ENCODE measurements at places on chromosomes 2 and 18. TPM values are rescaled to one million over a fixed set of nuclear protein-coding genes. Genes with fewer than 3 reads are reported as not detected.

DNA sequence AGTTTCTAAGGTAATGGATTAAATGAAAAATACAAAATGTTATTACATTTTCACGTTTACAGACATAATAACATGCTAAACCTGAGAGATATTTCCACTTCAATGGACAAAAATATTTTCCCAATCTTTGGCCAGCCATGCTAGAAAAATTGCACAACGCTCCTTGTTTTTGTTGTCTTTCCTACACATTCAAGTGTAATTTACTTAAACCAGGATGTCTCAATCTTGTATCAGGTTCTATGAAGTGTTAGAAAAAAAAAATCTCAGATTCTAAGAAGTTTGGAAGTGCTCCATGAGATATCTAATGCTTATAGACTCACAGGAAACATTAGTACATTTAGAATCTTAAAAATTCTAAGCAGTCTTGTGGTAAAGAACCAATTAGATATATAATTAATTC is 141.8 kb upstream of the SLC35G4 start:
- H3K4me3 ChIP-seq: no peak overlapping the region
- H3K36me3 ChIP-seq: no peaks in the 10 kb centered on the region
- no peaks in the 10 kb centered on the region for H3K27me3 ChIP-seq
- DNase-seq: no peak
- H3K4me1 ChIP-seq: peaks cover 22% of the 10 kb centered on the region
- H3K27ac ChIP-seq: no peak overlapping the region

DNA sequence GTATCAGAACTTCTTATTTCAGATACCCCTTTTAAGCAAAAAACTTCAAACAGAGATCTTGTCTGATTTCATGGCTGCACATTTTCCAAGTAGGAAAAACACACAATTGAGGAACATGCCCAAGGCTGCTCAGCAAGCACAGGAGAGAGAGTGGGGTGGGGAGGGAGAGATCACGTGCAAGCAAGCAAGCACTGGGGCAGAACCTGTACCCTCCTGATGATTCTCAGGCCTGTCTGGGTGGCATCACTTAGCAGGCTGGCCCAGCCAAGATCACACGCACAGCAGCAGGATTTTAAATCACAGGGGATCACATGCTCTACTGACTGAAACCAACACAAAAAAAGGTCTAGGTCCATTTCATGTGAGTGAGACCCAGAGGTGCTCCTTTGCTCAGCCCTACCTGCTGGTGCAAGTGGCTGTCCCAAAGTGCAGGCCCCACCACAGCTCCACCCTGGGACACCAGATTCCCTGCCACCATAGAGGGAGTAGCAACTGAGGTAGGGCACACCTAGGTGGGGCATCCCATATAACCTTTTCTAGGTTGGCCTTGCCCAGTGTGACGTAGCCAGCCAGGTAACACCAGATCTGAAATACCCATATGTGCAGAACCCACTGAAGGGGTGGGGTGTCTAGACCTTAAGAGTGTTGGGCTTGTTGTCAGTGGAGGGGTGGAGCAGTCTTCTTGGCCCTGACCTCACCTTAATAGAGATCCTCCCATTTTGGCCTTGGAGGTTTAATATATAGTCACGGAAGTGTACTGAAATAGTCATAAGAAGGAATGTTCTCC is 1.8 kb upstream of the LYPD6B start:
- DNase-seq: no peak
- H3K4me3 ChIP-seq: peak overlapping the region; percentile 89
- no peaks in the 10 kb centered on the region for H3K36me3 ChIP-seq
- peaks cover 4% of the 10 kb centered on the region for H3K4me1 ChIP-seq
- no peak overlapping the region for H3K27ac ChIP-seq

GRCh38 chr2:21821672-21822227 is 698.0 kb downstream of the TDRD15 start:
- no peak for DNase-seq
- no peaks in the 10 kb centered on the region for H3K36me3 ChIP-seq
- H3K4me3 ChIP-seq: no peak overlapping the region
- H3K27ac ChIP-seq: no peak overlapping the region
- H3K27me3 ChIP-seq: no peaks in the 10 kb centered on the region

DNA sequence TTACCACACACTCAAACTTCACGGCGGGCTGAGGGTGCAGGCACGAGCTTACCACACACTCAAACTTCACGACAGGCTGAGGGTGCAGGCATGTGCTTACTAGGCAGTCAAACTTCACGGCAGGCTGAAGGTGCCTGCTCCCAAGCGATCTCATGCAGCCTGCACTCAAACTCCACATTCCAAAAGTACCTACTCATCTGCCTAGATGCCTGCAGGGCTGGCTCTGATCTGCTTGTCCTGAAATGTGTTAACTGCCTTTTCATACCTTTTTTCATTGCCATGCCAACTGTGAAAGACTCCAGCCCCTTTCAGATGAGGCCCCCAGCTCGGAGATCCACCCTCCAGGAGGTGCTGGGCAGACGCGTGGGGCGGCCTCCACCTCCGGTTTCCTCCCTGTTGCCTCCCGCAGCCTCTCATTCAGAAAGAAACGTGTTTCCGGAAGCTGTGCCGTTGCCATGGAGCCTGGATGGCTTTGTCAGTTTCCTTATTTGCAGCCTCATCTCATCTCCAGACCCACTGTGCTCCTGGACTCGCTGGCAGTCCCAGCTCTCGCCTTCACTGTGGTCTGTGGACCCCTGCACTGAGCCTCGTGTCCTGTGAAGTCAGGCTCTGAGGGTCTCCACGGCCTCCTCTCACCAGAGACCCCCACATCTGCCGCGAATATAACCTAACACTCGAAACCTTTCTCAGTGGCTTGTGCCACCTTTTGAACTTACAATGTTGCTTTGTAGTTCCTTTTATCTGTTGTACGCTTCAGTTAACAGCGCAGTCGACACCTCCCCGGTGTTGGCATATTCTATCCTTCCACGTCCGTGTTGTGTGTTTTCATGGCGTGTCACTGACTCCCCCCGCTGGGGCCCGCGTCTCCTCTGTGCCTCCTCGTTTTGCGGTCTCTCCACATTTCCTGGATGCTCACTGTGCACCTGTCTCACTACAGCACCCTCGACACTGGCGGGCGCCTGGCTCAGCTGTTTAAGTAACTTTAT is 106.1 kb upstream of the ALKAL2 start:
- no peaks in the 10 kb centered on the region for H3K36me3 ChIP-seq
- no peaks in the 10 kb centered on the region for H3K27me3 ChIP-seq
- peak overlapping the region; percentile 52 for H3K27ac ChIP-seq

Gene ACTR1B
- 62.6 TPM for total RNA-seq

DNA sequence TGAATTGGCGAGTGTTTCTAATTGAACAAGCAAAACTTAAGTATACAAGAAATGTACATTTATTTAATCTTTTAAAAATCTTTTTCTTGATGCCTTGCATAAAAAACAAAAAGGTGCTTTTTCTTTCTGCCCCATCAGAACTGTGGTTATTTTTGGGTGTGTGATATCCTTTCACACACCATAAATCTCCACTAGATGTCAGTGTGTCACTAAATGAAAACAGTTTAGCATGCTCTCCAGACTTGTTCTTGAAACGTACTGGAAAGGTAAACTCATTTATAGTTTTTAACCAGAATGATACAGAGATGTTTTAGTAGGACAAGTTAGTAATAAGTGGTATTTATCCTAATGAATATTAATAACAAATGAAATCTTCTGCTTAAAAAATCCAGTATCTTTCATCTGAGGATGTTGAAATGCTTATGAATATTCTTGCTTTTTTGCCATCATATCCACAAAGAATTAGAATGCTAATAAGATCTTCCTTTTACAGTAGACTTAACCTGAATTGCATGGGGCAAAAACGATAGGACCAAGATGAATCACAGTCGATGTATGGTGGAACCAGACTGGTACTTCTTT is 96.8 kb downstream of the UBE2E3 start:
- H3K27me3 ChIP-seq: no peaks in the 10 kb centered on the region
- peaks cover 12% of the 10 kb centered on the region for H3K4me1 ChIP-seq
- H3K4me3 ChIP-seq: no peak overlapping the region
- no peak overlapping the region for H3K27ac ChIP-seq
- DNase-seq: peak; percentile 9
- no peaks in the 10 kb centered on the region for H3K36me3 ChIP-seq

GRCh38 chr18:523561-523960 is 23.1 kb upstream of the COLEC12 start:
- no peaks in the 10 kb centered on the region for H3K36me3 ChIP-seq
- H3K4me1 ChIP-seq: peaks cover 7% of the 10 kb centered on the region
- no peaks in the 10 kb centered on the region for H3K27me3 ChIP-seq
- no peak overlapping the region for H3K27ac ChIP-seq

Gene GPC1
- 88.6 TPM for total RNA-seq

Gene WNT10A
- not detected for total RNA-seq

DNA sequence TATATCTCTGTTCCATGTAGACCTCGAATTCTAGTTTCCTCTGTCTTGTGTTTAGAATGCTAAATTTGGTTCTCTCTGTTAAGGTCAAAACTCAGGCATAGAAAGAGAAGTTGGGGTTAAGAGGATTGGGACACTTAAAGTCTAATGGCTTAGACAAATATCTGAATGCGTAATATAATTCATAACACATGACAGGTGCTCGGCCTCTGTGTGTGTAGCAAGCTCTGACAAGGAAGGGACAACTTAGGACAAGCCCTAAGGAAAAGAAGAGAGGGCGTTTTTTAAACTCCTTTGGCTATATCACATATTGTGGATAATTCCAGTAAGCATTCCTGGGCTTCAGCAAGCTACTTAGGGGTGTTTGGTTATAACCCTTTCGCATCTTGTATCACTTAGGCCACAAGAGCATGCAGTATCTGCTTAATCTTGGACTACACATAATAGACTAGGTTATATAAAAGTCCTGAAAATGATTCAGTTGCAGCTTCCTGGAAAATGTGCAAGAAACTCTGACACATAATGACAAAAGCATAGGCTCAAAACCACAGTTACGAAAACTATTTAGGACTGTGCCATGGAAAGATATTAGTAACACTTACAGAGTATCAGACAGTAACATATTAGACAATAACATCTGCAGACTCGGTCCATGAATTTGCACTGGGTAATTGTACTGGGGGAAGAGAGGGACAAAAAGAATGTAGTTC is 16.1 kb upstream of the CREB1 start:
- peaks cover 8% of the 10 kb centered on the region for H3K27me3 ChIP-seq
- H3K4me3 ChIP-seq: no peak overlapping the region
- no peak for DNase-seq
- no peaks in the 10 kb centered on the region for H3K36me3 ChIP-seq
- no peaks in the 10 kb centered on the region for H3K4me1 ChIP-seq

DNA sequence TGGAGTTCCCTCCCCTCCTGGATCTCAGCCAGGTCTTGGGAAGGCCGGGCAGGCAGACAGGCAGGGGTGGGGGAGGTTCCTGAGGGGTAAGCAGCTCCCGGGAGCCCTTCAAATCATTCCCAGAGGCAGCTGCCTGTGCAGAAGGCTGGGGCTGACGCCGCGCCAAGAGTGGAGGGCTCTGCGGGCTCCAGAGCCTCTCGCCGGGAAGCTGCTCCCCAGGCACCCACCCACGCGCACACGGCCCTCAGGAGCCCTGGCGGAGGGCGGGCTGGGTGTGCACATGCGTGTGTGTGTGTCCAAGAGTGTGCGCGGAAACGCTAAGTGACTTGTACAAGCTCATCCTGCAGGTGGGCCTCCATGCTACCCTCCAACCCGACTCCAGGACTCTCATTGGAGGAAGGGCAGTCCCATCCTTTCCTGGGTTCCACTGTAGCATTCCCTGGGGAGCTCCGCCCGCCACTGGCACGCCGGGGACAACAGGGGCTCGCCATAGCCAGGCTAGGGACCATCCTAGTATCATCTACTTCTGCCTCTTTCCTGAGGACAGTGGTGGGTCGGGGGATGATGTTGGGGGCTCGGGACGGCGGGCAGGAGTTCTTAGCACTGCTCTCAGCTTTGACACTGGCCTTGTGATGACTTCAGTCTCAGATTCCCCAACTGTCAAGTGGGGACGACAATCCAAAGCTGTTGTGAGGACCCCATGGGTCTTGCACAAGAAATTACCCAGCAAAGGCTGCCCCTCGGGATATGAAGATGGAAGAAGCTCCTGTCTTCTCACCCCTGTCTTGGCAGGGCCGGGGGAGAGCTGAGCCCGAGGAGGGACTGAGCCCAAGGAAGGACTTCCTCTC is 50.3 kb downstream of the INHBB start:
- H3K36me3 ChIP-seq: no peaks in the 10 kb centered on the region
- no peak overlapping the region for H3K4me3 ChIP-seq
- no peaks in the 10 kb centered on the region for H3K4me1 ChIP-seq

Gene RNF103
- total RNA-seq: 13.8 TPM

GRCh38 chr2:156385242-156385641 is 50.9 kb upstream of the GPD2 start:
- no peak overlapping the region for H3K4me3 ChIP-seq
- H3K4me1 ChIP-seq: peaks cover 11% of the 10 kb centered on the region
- H3K36me3 ChIP-seq: no peaks in the 10 kb centered on the region
- no peak for DNase-seq
- H3K27me3 ChIP-seq: no peaks in the 10 kb centered on the region

Gene CDH19
- total RNA-seq: 14.7 TPM

DNA sequence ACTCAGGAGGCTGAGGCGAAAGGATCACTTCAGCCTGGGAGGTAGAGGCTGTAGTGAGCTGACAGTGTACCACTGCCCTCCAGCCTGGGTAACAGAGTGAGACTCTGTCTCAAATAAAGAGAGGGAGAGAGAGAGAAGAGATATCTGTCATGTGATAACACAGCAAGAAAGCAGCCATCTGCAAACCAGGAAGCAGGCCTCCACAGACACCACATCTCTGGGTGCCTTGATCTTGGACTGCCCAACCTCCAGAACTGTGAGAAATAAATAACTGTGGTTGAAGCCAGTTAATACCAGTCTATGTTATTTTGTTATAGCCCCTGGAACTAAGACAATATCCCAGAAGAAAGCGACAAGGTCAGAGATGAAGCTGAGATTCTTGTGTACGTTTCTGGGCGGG is 2.6 kb upstream of the CCDC68 start:
- no peak overlapping the region for H3K27ac ChIP-seq
- no peak for DNase-seq
- no peak overlapping the region for H3K4me3 ChIP-seq
- H3K36me3 ChIP-seq: no peaks in the 10 kb centered on the region
- H3K27me3 ChIP-seq: no peaks in the 10 kb centered on the region

GRCh38 chr2:230722207-230722885 is 9.7 kb downstream of the CAB39 start:
- H3K27me3 ChIP-seq: no peaks in the 10 kb centered on the region
- no peak overlapping the region for H3K27ac ChIP-seq
- peaks cover 23% of the 10 kb centered on the region for H3K4me1 ChIP-seq
- peaks cover 6% of the 10 kb centered on the region for H3K36me3 ChIP-seq
- H3K4me3 ChIP-seq: no peak overlapping the region
- no peak for DNase-seq

Gene CDH20
- total RNA-seq: 0.63 TPM

DNA sequence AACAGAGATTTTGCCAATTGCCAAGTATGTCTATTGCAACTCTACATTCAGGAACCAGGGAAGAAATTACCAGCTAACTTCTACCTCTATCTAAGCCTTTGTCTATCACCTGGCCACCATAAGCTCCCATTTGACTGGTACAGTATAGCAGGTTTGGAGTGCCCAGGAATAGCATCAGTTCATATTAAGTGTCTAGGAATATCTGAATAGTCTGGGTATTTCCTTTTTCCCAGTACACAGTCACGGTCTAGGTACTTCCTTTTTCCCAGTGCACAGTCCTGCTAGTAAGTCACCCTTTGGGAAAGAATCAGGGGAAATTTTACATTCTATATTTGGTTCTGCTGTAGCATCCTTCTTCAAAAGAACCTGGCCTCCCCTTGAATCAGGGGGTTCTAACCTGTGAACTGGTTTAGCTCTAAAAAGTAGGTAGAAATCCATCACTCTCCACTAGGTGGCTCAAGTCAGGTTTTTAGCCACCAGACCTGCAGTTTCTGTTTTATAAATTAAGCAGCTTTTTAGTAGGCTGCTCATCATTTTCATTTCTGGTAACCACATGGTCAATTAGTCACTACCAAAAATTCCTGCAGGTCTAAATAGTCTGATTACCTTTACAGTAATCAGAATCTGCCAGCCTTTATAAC is 49.3 kb upstream of the DNAJC10 start:
- no peak overlapping the region for H3K27ac ChIP-seq
- no peaks in the 10 kb centered on the region for H3K27me3 ChIP-seq
- H3K4me1 ChIP-seq: no peaks in the 10 kb centered on the region
- no peak for DNase-seq

Gene TMX3
- total RNA-seq: 48.7 TPM
